Stimulated activated CD4-positive, alpha-beta T cell treated with anti-CD3 and anti-CD28 coated beads, Interleukin-2, amount 100 ng/mL, for 48 hours (primary cell): ENCODE measurements at places on chromosomes 6 and 20.

GRCh38 chr6:52189974-52190373 lies 3.8 kb downstream of the IL17A start:
- DNase-seq, result no peak

DNA sequence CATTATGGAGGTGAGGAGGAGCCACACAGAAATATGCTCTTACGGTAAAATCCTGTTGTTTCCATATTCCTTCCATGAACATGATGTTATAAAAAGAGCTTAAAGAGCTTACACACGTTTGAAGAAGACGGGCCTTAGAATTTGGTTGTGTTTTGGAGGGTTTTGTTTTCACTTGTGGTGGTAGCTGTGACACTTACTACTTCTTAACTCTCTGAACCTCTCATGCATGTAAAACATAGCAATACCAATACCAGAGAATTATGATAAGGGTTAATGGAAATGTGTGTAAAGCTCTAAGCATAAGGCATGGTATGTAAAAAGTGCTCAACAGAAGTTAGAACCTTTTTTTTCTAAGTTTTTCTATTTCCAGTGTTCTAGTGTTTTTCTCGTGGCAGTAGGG lies 256.1 kb upstream of the KCNQ5 start:
- DNase-seq, result no peak

GRCh38 chr20:63518946-63519667 lies 1.5 kb upstream of the PPDPF start:
- no peak for DNase-seq

GRCh38 chr6:106750142-106750918 lies 121.0 kb downstream of the QRSL1 start:
- no peak for DNase-seq

DNA sequence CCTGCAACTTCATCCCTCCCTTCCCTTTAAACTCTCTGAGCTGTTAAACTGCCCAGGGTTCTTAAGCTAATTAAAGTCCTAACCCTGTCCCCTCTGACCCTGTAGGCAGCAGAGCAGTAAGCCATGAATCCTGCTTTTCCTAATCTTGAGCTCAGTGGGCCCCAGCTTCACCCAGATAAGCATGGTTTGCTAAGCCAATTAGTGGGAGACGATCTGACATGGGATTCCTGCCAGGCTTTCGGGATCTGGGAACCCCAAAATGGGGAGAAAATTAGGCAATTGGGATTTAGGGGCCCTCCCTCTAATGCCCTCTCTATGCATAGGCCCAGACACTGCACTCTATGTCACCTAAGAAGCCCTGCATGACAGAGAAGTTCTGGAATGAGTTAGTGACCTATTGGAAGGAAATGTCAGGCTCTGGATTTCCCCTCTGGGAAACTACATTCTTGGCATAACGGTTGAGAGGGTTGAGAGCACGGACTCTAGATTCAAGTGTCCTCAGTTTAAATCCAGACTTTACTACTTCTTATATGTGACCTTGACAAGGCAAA lies 4.6 kb downstream of the XKR7 start:
- no peak for DNase-seq
